ENCODE measurements at places on chromosomes 4 and X.

DNA sequence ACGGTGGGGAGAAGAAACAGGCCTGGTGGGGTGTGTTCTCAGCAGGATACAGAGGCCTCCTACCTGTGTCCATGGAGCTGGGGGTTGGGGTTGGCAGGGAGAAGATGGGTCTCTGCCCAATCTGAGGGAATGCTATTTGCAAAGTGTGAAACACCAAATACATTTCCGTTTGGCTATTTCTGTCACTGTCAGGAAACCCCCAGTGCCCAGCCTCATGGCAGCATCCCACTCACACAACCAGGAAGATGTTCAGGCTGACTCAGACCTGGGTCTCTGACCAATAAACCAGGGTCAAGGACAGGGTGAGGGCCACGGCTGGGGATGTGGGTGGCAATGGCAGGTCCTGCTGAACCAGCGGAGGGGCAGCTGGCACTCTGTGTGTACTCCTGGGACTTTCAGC, 41.3 kb downstream of the BCOR start:
- no peak for DNase-seq

DNA sequence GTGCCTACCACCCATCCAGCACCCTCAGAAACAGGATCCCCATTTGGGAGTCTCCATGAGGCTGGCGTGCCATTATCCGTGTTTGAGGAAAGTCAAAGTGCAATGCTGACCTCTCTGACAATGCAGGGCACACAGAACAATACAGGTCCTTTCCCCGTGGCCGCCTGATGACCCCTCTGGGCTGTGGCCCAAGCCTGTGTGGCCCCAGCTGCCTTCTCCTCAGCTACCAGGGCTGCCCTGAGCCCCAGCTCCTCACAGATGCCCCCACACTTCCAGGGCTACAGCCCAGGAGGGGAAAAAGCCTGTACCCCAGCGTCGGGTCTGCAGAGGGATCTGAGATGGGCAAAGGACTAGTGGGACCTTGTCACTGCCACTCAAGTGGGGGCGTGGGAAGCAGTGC, 15.5 kb downstream of the ZFYVE28 start:
- no peak for DNase-seq

DNA sequence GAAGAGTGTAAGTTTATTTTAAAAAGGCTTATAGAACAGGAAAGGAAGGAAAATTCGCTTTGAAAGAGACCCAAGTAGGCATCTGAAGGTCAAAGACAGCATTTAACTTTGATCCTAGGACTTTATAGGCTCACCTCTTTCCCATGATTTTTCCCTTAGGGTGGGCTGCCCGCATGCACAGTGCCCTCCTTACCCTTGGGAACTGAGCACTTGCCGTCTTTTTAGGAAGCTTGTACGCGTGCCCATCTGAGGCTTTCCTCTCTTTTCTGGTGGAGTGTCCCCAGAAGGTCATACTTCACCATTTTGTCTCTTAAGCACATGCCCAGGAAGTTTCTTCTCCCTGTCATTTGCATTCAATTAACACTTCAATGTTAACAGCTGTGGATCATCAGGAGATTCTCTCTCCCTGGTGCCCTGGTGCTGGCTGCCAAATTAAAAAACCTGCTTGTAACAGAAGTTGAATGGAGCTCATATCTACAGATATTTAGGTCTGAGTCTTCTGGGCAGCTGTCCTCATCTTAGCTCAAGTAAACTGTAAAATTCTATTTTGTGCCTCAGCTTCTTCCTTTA, 38.4 kb upstream of the IL9R start:
- DNase-seq, result no peak

GRCh38 chr4:46390355-46391058, 579 bp upstream of the GABRA2 start:
- DNase-seq, result no peak

- no peak for DNase-seq
These were observed 748.9 kb upstream of the MAGEB2 start for GRCh38 chrX:29466456-29466855.

DNA sequence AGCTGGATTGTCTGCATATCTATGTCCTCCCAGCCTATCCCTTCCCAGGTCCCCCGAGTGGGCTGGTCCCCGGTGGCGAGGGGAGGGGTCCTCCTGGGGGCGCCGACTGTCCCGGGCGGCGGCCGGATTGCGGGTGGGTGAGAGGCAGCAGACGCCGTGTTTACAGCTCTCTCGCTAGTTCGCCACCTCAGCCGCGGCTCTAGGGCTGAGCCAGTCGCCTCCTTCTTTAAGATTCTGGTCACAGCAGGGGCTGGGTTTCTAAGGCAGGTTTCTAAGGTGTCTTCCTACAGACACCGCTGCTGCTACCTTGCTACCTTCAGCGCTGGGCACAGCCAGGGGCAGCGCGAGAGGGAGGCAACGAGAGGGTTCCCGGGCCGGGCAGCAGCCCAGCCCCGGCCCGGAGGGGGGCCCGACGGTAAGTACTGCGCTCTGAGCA, 57.2 kb downstream of the FRMPD3 start:
- DNase-seq, result no peak

- DNase-seq, result no peak
These were observed 77.7 kb upstream of the PCDH19 start for GRCh38 chrX:100487795-100488194.

GRCh38 chr4:123603165-123603564, 206.6 kb downstream of the SPRY1 start:
- no peak for DNase-seq

GRCh38 chrX:71216485-71216884, 6.5 kb upstream of the GJB1 start:
- DNase-seq, result no peak

DNA sequence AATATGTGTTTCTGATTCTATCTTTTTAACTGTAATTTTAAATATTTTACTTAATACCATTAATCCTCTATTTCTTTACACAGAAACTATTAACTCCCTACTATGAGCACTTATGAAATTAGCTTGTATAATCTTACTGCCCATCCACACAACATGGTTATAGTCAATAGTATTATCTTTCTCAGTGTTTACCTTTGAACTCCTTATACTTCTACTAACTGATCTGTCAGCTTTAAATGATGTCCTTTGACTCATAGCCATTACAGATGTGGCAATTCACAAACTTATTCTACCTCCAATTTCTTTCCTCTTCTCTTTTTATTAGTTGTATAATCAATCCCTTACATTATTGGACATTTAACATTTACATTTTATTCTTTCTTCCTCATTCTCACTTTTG, 5.5 kb downstream of the SEC31A start:
- DNase-seq, result no peak

DNA sequence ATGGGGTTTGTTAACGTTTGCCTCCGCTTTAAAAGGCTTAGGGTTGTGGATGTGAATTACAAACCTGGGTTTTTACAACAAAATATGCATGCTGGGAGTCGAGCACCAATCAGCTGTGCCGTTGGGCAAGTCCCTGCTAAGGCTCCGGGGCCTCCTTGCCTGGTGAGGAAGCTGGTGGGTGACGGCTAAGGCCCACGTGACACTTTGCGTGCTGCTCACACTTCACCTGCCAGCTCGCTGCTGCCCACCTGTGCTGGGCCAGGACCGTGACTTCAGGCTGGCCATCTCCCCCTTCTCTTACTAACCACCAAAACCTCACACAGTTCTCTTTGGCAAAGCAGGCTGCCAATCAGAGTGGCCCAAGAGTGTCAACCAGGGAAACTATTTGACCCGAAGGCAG, 178.3 kb downstream of the AFAP1 start:
- no peak for DNase-seq

DNA sequence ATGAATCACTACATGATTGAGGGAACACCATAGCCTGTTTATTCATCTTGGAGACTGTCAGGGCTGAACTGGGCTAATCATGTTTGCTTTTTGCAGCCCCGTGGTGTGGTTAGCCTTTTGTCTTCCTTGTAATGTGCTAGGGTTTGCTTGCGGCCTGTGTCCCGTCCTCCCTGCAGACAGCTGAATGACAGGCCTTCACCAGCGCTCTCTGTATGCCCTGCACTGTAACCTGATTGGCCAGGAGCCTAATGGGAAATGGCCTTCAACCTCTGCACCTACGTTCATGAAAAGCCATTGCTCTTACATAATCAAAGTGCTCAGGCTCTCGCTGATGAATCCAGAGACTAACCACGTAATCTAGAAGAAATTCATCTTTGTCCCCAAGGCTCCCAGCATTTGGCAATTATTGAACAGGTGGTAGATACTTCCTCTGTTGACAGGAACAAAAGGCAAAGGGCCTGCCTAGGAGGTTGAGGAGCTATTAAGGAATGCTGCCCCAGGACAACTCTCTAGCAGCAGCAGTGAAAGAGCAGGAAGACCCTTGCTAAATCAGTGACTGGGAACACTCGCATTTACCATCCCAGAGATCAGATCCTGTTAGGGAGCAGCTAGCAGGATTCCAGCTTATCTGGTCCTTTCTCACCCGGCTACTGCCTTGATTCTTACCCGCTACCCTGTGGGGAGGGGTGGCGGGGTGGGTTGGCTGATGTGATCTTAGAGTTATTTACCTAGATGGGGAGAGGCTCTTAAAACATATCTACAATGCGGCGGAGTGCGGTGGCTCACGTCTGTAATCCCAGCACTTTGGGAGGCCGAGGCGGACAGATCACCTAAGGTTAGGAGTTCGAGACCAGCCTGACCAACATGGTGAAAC, 42.3 kb upstream of the FAT1 start:
- DNase-seq, result no peak

DNA sequence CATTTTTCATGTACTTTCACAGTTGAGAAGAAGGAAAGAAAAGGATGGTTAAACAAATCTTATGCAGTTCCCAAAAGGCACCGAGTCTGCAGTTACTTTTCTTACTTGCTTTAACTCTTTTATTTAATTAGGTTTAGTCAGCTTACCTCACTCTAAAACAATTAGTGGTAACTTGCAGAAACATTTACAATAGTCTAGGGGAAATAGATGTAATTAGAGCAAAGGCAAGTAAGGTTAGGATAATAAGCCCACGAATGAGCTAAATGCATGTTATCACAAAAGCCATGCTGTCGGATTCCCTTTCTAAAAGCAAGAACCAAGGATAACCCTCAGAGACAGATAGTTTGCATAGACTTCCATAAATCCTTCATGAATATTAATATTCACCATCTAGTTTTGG, 82.0 kb upstream of the VCX2 start:
- DNase-seq, result no peak

- no peak for DNase-seq
These were observed 26.2 kb downstream of the ZNF827 start for GRCh38 chr4:145912376-145912775.

- DNase-seq, result no peak
These were observed 77.7 kb downstream of the OPHN1 start for GRCh38 chrX:68355629-68355920.

- DNase-seq, result no peak
These were observed 45.6 kb upstream of the S100G start for GRCh38 chrX:16604337-16604736.

DNA sequence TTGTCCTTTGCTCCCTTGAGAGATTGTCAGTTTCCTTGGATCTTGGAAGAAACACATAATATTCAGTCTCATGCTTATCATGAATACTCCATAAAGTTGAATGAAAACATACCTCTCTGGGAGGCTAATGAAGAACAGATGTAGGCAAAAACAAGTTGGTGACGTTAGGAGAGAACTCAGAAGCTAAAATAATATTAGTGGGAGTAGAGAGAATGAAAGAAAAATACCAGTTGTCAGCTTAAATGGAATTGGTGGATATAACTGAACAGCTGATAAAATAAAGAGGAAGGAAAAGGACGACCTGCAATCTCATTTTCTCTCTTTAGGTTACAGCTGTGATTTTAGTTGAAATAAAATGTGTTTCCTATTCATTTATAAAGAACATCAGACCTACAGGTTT, 124.8 kb downstream of the SNCA start:
- no peak for DNase-seq

DNA sequence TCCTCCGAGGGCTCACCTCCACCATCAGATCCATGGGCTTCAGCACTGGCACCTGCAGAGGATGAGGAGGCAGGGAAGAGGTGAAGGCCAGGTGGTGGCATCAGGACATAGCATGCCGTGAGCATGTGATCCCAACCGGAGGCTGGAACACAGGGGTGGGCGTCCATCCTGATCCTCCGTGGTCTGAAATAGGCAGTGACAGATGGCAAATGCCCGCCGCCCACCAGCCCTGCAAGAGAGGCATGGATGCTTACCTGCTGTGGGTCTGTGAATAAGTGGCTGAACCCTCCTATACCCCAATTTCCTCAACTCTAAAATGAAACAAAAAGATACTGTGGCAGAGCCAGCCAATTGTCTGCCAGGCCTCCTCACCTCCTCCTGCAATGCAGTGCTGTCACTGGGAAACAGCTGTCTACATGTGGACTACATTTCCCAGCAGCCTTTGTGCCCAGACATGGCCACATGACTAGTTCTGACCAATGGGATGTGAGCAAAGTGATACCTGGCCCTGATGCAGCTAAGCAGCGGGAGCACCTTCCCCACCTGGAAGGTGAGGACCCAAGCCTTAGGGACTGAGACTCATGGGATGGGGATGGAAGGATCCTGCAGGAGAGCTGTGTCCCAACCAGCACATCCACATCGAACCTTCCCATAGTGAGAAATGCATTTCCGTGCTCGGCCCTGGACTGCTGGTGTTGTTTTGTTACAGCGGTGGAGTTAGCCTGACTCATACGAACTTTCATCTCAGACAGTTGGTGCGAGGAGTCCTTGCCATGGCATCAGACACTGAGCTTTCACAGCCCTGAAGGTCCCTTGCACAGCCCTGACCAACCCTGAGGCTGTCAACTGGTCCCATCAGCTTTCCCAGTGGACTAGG, 99.5 kb downstream of the PPP2R2C start:
- peak; percentile 22 for DNase-seq

DNA sequence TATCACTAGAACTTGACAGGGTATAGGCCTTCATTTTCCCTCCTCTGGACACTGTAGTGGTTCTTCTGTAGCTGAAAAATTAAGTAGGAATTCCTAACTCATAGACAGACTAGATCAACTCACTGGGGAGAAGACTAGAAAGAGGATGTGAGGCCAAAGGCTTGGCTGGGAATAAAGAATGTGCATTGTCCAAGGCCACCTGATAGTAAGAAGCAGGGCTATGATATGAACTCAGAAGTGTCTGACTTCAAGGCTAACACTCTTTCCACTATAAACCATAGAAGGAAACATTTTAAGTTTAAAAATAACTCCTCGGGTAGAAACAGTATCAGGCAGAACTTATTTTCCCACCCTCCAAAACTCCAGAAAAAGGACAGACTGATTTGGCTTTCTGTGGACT, 346.6 kb downstream of the OPHN1 start:
- DNase-seq, result no peak

- DNase-seq, result no peak
These were observed 45.6 kb downstream of the RAP2C start for GRCh38 chrX:132173647-132174046.

All from left hindlimb (tissue), 1 donor.